ENCODE measurements at places on chromosomes 7 and 10.

- no peak for DNase-seq
These were observed 403.4 kb downstream of the DNAJB9 start for GRCh38 chr7:108973075-108973474.

DNA sequence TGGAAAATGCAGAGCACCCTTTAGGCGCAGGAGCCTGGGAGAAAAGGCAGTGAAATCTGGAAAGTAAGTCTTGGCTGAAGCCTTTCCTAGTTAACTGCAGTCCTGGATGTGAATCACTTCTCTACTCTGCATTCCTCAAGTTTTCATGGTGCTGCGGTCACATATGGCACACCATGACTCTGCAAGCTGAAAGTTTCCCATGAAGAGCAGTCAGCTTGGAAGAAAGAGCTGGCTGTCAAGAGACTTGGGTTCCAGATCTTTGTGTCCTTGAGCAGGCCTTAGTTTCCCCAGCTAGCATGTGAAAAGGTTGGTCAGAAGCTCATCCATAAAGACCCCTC is 548.3 kb downstream of the SORCS3 start:
- DNase-seq, result no peak

- DNase-seq, result no peak
These were observed 105.0 kb upstream of the CDK13 start for GRCh38 chr7:39845006-39845405.

DNA sequence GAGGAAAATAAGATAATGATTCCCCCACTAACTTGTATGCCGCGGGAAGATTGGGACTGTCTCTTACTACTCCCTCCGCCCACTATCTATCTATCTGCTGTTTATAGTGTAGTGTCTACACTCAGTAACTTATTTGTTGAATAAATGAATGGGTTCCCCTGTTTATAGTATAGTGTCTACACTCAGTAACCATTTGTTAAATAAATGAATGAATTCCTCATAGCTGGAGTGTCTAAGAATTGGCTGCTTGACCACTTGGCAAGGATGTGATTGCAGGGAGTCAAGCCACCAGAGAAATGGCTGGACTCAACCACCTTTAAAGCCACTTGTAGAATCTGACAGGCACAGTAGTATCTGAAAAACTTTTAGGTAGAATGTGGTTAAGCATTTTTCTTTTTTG is 147.1 kb downstream of the TRIL start:
- no peak for DNase-seq

GRCh38 chr7:106016331-106016730 is 53.3 kb downstream of the CDHR3 start:
- no peak for DNase-seq

Measured in RWPE2 (cell line).